ENCODE measurements at places on chromosomes 3 and 15.

DNA sequence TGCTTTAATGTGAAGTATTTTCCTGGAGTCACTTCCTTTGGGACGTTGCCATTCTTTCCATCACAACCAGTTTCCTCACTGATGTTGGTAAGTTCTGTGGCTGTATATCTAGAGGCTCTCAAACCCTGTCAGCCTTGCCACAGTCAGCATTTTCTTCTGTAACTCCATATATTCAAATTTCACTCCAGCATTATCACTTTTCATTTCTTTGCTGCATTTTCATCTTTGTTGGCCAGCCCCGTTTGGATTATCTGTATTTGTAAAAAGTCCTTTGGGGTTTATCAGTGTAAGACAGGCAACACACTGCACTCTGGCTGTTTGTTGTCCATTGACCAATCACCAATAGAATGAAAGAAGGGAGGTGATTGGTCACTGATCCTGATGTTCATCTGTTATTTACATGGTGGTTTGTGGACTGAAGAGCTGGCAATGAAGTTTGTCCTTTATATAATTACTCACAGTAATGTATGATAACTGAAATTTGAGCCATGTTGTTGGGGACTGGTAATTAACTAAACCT, 20.3 kb downstream of the GMPS start:
- DNase-seq = no peak

- no peak for DNase-seq
These were observed 760.1 kb upstream of the NECTIN3 start for GRCh38 chr3:110311541-110311940.

- DNase-seq = no peak
These were observed 28.1 kb upstream of the GRIP2 start for GRCh38 chr3:14568269-14568668.

DNA sequence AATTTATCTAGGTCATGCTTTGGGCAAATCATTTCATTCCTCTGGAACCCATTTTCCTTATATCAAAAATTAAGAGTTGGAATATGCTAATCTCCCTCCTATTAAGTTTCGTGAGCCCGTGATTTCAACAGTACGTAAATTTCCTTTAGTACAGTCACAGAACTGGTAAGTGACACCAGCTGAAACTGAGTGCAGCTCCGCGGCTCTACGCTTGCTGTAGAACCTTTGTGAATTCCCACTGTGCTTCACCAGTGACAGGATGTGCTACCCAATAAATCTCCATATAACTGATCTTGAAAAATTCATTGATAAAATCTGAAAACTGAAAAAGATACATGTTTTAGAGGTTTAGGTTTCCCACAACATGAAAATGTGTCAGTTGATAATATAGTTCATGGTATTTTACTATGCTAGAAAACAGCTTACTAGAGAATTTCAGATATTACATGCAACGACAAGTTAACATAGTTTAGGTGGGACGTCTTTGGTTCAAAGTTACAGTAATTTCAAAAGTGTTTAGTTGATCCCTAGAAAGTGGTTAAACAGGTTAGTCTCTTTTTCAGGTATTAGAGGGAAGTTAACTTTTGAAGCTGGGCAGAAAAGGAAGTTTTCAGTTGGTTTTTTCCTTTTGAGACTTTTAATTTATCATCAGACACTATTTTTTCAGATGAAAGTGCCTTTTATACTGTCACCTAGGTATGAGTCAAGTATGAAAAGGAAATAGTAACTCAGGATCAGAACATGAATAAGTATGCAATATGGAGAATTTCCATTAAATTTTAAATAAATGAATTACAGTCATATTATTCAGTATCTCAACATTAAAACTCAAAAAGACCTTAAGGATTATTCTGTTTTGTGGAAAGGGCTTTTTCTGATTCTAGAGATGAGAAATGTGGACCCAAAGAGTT, 57.0 kb downstream of the PPARG start:
- no peak for DNase-seq

All from activated gamma-delta T cell treated with Interleukin-2 at 50 U/mL for 16 hours (primary cell).